NCI-H1105 treated with DMSO at 0.1 percent for 48 hours (cell line): ENCODE measurements at places on chromosomes 1 and 21.

DNA sequence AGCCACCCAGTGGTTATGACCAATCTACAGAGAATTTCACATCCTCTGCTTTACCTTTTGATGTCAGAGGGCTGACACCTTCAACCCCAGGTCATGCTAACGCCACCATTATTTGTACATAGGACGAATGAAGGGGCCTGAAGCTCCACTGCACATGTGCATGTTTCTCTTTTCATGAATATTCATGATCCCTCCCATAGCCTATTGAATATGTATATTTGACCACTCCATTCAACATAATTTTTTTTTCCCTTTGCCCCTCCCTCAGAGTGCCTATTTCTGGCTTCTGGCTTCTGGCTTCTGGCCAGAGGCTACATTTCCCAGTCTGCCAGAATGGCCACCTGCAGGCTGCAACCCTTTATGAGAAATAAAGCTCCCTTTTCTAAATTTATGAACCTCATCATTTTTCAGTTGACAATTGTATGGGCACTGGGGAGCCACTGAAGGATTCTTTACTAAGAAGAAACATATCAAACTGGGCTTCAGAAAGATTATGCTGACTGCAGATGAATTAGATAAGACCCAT is 406.7 kb downstream of the SIPA1L2 start:
- peak; percentile 27 for DNase-seq

GRCh38 chr1:40732756-40733301 is 41.3 kb downstream of the NFYC start:
- no peak for DNase-seq

DNA sequence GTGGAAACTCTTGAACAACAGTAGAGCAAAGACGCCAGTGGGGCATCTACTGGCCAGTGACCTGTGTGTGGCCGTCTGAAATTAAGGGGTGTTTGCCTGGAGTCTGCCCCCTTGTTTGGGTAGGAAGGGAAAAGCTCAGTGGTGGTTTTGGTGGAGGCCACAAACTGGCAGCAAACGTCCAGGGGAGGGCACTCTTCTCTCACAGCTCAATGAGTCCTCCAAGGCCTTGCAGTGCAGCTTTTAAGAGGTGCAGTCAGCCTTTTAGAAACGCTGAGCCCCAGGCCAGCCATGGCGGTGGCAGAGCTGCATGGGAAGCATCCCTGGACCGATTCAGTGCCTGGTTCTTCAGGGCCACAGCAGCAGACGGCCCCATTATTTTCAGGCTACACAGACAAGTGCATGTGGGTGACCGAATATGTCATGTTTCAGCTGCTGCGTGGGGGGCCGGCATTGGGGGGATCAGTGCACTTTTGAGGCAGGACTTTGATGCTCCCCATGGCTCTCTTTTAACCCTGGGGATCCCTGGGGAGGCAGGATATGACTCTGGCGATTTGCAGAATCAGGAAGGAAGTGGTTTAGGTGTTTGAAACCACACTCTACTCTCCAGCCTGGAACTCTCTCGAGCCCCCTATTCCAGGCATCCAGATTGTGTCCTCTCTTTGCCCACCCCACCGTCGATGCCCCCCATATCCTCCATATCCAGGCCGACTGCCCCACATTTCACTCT is 414.0 kb downstream of the PRDM2 start:
- DNase-seq = peak; percentile 51

- no peak for DNase-seq
Observed at GRCh38 chr1:194208674-194209073, 1022.3 kb upstream of the B3GALT2 start.

GRCh38 chr1:230747890-230748800 is 957 bp downstream of the CAPN9 start:
- DNase-seq = no peak
